Occipital lobe (tissue), 3 donors: ENCODE measurements at places on chromosomes 7 and 10. TPM values are rescaled to one million over a fixed set of nuclear protein-coding genes. Genes with fewer than 3 reads are reported as not detected.

Gene MPP7
- 1.4 TPM for total RNA-seq

Gene NPTX2
- total RNA-seq = 5.8 TPM

Gene TMEM176A
- 0.47 TPM for total RNA-seq

Gene ENKUR
- 5.0 TPM for total RNA-seq

Gene HMX3
- not detected for total RNA-seq

Gene NODAL
- total RNA-seq = 2.2 TPM

DNA sequence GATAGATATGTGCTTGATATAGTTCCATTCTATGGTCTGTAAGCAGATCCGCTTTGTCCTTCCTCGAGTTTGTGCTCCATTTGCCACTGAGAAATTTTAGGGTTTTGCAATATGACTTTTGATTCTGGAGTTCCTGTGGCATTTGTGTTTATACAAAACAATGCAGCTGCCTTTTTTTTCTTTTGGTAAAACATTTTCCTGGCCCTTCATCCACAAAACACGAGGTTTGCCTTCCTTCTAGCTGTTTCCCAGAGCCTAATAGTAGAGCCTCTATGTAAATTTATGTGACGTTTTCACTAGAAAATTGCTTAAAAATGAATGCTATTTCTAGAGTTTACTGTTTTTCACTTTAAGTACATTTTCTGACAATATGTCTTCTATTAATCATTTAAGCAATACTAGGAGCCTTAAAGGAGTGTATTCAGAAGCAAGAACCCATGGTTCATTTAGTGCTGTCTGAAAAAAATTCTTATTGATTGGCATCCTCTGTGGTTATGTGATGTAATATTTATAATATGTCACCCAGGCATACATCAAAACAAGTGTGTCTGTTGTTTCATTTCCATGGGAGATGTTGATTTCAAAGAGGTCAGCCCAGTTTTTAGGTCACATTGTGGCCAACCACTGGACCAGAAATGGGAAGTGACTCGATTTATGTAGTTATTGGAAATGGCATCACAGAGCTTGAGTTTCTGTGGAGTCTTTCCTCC lies 618.3 kb downstream of the LRMDA start:
- DNase-seq = no peak

DNA sequence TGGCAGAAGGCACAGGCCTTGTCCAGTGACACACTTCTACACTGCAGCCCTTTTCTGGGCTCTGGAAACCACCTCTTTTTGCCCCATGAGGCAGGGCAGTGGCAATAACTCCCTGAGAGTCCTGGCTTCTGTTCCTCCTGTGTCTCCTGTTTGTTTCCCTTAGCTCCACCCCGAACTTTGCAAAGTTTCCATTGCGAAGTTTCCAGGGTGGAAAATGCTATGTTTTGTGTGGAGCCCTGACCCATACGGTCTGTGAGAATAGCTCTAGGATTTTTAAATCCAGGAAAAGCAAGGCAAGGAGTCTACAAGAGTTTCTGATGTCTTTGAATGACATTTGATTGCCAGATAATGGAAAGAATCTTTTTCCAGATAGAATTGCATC lies 92.2 kb upstream of the AKR1E2 start:
- DNase-seq = no peak

GRCh38 chr10:110842326-110842904 lies 29.3 kb upstream of the PDCD4 start:
- no peak for DNase-seq

DNA sequence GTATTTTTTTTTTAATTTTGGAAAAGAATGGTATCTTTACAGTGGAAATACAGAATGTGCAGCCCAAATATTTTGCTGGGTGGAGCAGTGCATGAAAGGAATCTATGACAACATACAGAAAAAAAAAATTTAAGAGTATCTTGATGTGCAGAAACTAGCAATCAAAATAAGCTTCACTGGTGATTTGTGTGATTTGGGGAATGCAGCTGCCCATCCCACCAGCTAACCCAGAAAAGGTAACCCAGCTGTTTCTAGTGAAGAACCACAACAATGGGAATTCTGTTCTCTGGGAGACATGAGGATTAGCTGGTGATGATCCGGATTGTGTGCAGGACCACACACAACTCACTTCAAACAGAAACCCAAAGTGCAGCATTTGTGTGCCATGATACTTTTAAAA lies 375.5 kb downstream of the SEMA3D start:
- DNase-seq = no peak

GRCh38 chr7:11923376-11923930 lies 91.5 kb upstream of the THSD7A start:
- DNase-seq = no peak
